Activated T-cell treated with anti-CD3 and anti-CD28 coated beads, Interleukin-2, amount 50 U/mL, for 48 hours (primary cell): ENCODE measurements at places on chromosomes 16 and 17.

- DNase-seq, result peak; percentile 84
Observed at GRCh38 chr16:28984619-28985135, at the start of gene LAT. Gene LAT, plus strand, starts transcription at chr16:28985052. Its CDS starts 366 bp downstream, at chr16:28985418.

- no peak for DNase-seq
Observed at GRCh38 chr16:75007443-75007842, 8.6 kb downstream of the ZNRF1 start.

DNA sequence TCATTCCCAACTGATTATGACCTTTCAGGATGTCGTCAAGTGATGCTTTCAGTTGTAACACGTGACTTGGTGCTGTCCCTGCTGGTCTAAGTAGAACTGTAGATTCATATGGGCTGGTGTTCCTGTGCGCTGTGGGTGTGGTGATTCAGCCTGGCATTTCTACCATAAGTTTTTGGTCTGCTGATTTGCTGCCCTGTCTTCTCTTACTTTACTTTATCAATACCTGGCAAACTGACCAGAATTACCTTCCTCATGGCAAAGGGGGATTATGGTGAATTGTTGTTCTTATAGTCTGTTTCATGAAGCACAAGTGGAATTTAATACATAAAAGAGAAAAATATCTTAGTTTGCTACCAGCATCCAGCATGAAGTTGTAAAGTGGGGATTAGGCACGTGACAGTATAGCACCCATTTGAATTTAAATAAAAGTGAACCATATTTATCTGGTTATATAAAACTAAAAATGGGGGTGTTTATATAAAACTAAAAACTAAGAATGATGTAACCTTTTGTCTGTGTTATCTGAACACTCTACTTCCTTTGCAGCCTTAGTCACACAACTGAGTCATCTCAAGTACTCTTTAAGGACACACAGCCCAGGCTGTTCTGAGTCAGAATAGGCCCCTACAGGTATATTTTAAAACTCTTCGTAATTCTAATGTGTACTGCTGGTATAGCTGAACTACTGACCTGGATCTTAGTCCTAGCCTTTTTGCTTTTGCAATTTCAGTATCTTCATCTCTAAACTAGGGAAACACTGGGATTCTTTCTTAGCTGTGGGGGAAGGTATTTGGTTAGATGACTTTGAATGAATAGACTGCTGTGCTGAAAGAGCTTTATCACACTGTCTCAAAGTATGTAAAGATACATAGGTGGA lies 28.3 kb downstream of the TTC19 start:
- peak; percentile 57 for DNase-seq

GRCh38 chr17:14791221-14791620 lies 473.9 kb downstream of the PMP22 start:
- no peak for DNase-seq

- no peak for DNase-seq
Observed at GRCh38 chr16:66651965-66652364, 44.6 kb downstream of the CMTM4 start.

DNA sequence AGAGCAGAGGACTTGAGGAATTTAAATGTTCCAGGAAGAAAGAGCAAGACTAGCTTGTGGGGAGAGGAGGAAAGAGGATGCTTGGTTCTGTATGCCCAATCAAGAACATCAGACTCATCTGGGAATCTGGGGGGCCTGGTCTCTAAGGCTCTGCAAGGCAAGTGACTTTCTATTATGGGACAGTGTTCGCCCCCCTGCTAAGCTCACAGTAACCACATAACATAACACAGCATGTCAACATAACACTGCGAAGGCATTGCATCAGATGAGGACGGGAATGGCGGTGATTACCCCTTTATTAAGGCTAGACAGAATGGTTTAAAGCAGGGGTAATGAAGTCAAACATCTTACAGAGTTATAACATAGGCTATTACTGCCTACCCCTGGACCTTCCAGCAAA lies 176.6 kb upstream of the IRX6 start:
- no peak for DNase-seq

GRCh38 chr16:4828567-4829321 lies 18.3 kb downstream of the GLYR1 start:
- DNase-seq, result no peak

DNA sequence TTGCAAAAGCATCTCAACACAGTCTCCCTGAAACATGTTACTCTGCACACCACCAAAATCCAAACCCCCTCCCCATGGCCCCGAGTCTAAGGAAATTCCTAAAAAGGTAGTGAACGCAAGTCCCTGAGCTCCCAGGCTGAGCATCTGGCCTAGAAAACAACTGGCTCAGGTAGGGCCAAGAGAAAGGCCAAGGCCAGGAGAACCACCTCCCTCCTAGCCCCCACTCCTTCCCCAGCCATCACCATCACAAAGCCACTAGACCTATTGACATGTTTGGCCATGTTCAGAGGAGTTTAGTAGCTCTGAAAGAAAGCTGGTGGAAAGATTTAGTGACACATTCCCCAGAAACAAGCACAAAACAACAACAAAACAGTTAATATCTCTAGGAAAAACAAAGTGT lies 220.0 kb upstream of the PSMD7 start:
- DNase-seq, result no peak

GRCh38 chr17:74957935-74958740 lies 14.4 kb downstream of the HID1 start:
- DNase-seq, result peak; percentile 90

DNA sequence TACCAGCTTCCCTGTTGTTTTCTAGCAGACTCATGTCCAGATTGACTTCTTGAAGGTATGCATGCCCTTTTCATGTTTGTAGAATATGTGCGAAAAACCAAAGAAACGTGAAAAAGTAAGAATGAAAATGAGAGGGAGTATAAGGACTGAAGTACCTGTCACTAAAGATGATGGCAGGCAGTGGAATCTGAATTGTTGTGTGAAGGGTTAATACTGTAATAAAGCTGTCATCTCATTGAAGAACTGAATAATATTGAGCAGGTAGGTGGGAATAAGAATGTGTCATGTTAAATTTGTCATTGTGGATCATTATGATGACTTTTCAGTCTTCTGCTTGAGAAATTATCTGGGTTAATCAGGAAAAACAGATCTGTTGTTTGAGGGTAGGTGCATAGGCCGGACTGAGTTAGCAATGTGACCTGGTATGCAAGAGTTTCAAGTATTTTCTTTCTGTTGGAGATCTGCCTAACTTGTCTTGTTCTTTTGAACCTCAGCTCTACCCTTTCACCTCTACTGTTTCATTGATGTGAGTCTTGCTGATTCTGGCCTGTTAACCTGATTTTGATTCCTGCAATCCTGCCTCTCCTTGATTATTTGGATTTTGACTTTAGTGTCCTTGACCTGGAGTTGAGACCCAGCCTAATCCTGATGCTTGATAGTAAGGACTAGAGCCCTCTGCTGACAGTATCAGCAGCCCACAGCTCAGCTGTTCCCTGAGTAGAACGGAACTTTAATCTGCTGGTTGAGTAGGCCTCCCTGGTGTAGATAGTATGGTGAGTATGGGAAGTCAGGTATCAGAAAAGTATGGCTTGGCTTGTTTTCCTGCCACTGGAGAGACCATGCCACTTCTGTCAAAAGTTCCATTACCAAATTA lies 64.6 kb downstream of the MAP2K4 start:
- no peak for DNase-seq

- no peak for DNase-seq
Observed at GRCh38 chr17:35028531-35029262, 34.8 kb downstream of the RFFL start.
